ENCODE measurements at places on chromosomes 7 and 10. TPM values are rescaled to one million over a fixed set of nuclear protein-coding genes. Genes with fewer than 3 reads are reported as not detected.

DNA sequence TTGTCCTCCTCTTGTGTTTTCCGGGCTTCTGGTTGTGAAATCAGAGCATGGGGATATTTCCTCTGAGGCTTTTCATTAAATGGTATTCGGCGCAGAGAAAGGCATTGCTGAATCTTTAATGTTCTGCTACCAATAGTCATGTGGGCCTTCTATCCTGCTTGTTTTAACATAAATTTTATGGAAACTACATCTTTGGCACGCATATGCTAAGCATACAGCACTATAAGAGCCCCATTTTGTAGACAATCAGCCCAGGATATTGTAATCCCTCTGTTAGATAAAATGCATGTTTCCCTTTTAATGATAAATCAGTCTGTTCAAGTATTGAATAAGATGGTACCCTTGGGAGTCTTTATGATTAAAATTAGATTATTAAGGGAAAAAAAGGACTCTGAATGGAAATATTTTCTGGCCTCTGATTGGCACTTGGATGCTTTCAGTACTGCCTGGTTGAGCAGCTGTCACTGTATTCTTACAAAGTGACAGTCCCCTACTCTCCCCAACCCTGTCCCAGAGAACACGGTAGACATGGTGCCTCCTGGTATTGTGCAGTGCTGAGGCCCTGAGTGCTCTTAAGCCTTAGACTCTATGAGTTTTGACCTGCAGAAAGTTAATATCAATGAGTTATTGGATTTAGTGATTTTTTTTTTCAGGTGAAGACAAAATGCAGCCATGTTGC is 256.3 kb downstream of the POU6F2 start:
- no peak for DNase-seq

GDF2 gene
- total RNA-seq, result not detected

PRRT4 gene
- 13.0 TPM for total RNA-seq

DNA sequence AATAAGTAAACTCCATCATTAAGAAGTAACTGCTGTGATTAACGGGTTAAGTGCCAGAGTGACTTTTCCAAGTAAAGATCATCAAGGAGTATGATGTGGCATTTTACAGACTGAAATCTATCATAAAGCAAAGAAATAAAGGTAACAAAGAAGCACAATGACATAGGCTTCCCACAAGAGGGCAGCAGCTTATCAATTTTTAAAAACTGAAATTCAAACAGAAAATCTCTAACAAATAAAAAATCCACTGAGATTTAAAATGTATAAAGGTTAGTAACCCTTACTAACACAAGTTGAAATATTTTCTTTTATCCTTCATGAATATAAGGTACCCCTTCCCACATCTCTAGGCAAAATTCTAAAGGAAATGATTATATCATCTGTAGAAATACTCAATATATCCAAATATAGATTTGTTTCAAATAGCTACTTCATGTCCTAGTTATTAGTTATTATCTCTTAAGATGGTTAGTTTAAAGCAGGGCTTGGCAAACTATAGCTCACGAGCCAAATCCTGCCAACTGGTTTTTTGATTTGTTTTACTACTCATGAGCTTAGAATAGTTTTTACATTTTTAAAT is 29.2 kb downstream of the FAM3C start:
- no peak for DNase-seq
